ENCODE measurements at places on chromosomes 7 and 10.

DNA sequence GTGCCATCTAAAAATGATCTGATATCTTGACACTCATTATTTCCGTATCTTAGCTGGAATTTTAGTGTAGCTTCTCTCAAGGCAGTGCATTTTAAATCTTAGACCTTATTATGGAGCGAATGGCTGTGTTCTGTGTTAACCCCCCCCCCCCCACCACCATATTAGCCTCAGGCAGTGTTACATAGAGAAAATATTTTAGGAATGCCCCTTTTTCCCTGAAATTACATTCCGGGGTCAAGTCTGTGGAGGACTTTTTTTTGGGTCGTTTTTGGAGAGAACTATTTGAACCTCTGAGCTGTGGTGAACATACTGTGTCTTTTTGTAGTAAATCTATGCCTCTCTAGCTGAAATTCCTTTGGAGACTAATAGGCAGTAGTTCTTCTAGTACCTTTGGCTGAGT is 3.1 kb downstream of the CCDC126 start:
- DNase-seq: no peak

GRCh38 chr10:101974091-101974971 is 81.6 kb downstream of the ARMH3 start:
- no peak for DNase-seq

DNA sequence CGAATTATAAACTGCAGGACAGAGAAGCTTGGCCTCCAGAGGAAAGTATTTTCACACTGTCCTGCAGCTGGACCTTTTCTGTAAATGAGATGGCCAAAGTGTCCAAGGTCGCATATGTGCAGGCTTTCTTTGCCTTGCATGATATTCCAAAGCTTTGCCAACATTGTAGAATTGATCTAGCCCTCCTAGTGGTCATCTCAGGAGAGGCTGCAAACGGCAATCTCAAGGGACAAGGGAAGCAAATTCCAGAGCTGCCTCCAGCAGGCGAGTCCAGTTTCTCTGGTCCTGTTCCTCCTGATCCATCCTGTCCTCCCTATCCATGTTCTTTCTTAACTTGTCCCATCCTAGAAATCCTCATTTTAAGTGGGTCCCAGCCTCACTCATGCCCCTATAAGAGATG is 373.4 kb upstream of the PCDH15 start:
- DNase-seq: no peak

DNA sequence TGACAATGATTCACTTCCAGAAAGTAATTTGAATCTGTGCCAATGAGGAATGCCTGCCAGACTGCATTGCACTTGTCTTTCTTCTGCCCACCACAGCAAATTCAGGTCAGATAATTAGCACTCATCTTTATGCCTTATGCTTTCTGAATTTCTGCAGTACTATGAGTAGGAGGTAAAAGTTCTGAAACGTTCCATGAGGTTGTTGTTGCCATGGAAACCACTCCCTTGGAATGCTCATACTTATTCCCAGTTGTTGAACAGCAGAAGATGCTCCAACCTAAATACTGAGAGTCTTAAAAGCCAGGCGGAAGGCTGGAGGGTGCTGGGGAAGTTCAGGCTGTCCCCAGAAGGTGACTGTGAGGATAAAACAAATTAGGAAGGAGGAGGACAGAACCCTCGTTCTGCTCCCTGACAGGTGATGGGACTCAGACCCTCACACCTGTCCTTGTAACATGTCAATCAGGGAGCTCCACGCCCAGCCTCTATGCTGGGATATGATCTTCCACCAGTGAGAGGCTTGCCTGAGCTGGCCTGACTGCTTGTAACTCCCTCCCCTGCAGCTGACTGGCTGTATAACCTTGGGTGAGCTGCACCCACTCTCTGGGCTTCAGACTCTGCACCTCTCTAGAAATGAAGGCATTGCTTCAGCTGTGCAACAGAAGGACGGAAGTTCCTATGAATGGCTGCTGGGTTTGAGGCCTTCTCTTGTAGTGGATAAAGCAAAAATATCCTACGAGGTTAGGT is 554.3 kb upstream of the MGMT start:
- no peak for DNase-seq

DNA sequence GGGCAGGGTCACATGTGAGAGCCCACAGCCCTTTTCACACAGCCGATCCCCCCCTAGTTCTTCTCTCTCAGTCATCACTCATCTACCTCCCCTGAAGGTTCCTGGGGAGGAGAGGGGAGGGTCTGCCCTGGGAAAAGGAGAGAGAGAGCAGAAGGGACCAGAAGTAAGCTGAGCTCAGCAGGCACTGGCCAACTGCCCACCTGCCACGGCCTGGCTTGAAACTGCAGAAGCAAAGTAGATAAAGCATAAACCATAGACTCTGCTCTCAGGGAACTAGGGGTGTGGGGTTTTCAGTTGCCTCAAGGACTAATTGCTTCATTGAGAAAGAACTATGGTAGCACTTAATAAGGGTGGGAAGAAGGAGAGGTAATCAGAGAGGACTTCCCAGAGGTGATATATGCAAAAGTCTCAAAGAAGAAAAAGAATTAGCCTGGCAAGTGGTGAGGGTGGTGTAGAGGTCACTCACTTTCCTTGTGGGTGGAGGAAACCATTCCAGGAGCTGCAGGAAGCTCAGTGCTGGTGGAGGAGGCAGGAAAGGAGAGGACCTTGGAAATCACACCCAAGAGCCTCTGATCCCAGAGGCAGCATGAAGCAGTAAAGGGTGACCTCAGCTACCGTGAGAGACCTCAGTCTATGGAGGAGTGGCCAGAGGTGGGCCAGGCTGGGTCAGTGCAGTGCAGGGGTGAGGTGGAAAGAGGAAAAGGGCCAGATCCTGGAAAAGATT is 17.2 kb downstream of the PILRA start:
- DNase-seq: no peak

DNA sequence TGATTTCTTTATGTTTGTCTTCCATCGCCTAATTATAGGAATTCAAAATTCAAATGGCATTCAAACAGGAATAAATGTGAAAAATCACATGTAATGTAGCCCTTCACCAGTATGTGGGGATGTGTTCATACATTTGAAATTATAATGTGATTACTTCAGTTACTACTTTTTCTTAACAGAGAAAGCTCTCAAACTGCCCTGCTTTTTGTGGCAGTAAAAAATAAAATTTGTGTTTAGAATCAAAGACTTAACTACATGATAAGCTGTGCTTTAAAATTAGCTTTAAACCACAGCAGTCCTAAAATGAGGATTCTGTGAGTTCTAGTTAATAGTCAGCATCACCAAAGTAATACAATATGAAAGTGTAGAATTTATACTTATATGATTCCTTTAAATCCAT is 7.8 kb upstream of the HERC4 start:
- DNase-seq: no peak

DNA sequence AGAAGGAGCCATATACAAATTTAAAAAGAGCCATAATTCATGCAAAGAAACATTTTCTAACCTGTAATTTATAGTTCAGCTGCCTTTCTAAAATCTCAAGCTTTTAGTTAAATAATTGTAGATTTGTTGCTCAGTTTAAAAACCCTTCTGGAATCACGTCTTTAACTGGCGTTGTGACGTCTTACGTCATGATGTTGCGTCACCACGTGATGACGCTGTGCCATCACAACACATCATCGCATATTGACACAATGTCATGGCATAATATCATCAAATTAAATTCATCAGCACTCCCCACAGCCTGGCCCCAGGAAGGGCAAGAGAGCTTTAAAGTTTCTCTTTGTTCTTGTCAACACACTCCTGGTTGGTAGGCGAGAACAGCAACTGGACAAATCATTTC is 194.8 kb downstream of the GRM8 start:
- DNase-seq: no peak
